GM12878 (cell line): ENCODE measurements at places on chromosomes 16 and 17. TPM values are rescaled to one million over a fixed set of nuclear protein-coding genes. Genes with fewer than 3 reads are reported as not detected.

CLEC18B gene
- total RNA-seq, result 0.16 and 0.21 TPM in 2 replicates

DNA sequence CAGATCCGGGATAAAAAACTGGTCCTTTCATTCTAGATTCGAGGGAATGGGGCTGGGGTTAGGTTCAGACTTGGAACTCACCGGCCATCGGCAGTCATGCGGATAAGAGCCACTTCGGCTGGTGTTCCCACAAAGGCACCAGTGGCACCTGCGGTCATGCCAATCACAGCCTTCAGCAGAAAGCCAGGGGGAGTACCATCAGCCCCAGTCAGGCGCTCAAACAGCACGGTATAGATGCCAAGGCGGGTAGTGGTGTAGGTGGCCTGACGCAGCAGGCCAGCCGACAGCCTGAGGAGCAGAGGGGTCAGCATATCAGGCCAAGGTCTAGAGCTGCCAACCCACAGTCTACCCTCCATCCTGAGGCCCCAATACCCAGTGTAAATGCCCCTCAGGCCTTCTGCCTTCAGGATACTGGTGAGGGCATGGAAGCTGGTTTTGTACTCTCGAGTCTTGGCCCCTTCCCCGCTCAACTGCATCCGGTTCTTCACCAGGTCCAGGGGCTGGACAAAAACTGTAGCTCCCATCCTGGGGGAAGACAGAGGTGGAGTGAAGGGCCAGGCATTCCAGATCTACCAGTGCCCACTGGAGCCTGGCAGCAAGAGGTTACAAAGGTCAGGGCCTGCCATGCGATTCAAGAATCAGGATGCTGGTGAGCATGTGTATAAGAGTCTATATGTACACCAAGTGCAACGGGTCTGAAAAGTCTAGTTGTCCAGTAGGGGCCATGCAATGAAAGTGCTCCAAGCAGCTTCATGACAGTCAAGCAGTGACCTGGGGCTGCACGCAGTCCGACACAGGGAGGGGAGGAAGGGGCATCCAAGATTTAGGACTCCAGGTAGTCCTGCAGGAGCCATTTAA lies 929 bp downstream of the SLC25A11 start:
- peaks cover 38% of the 10 kb centered on the region for H3K4me1 ChIP-seq
- H3K27ac ChIP-seq, result peak overlapping the region; percentile 97
- no peak for DNase-seq
- H3K27me3 ChIP-seq, result no peaks in the 10 kb centered on the region
- H3K36me3 ChIP-seq, result peaks cover 25% of the 10 kb centered on the region

FBXL16 gene
- 1.4 and 2.3 TPM in 2 replicates for total RNA-seq

- peak; percentile 26 for DNase-seq
- no peaks in the 10 kb centered on the region for H3K4me1 ChIP-seq
- no peaks in the 10 kb centered on the region for H3K27me3 ChIP-seq
Observed at GRCh38 chr17:56653877-56654276, 60.4 kb downstream of the NOG start.

GRCh38 chr16:19524616-19525384 lies 1.1 kb downstream of the CCP110 start:
- peak; percentile 45 for DNase-seq
- H3K4me1 ChIP-seq, result peaks cover 11% of the 10 kb centered on the region
- H3K36me3 ChIP-seq, result no peaks in the 10 kb centered on the region; the same call in none of the 2 replicates
- H3K4me3 ChIP-seq, result peak overlapping the region; percentile 69
- H3K27ac ChIP-seq, result peak overlapping the region; percentile 72
